Activated CD4-positive, alpha-beta T cell treated with anti-CD3 and anti-CD28 coated beads for 4 hours (primary cell): ENCODE measurements at places on chromosomes 1 and 21.

DNA sequence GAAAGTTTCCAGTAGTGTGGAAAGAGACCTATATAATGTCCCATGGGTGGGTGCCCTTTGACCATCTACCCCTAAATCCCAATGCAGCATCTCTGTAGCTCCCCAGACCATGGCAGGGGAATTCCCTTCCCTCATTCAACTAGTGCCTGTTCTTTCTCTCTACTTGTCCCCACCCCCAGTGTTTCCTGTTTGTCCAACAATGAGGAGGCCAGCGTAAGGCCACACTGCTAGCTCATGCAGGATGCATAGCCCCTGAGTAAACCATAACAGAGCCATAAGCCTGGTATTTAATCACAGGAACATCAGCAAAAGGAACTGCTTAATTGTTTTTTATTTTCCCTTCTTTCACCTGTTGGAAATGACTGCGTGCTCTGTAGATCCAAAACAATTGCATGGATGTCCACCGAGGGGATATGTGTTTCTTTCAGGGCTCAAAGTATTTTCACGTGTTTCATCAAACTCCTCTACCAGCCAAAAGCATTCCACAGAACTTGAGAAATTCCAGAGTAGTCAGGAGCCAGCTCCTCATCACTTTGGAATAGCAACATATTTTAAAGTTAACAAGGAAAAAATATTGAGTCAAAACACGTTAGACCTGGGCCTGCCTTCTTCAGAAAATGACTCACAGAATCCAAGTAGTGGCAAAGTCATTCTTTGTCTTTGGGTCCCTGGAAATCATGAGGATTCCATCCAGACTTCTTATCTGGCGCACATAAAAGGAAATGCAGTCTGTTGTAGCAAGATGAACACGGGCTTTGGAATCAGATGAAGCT is 162.5 kb upstream of the SGIP1 start:
- no peak for DNase-seq

DNA sequence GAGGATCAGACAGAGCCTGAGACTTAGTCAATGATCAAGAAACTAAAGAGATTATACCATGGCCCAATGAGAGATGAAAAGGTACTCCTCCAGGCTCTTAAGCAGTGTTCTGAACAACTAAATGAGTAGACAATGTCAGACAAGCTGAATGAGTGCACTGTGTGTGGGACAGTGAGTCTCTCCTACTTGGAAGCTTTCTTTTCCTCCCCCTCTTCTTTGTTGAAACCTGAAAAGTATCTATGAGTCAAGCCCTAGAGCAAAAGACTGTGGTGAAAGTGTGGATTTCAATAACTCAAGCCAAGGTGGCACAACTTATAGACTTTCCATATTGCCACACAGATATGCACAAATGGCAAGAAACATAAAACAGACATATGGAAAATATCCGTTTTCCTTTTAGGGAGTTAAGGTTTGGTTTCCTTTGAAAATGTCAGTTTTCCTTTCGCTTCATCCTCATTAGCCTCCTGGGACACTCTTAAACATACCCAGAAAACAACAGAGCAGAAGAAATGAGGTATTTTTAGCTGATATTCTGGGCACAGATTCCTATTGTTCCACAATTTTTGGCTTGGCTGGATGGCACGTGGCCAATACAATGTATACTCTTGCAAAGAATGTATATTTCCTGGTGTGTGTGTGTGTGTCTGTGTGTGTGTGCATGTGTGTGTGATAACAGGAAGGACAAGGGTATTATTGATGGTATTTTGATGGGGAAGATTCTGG is 96.6 kb downstream of the LMX1A start:
- no peak for DNase-seq

DNA sequence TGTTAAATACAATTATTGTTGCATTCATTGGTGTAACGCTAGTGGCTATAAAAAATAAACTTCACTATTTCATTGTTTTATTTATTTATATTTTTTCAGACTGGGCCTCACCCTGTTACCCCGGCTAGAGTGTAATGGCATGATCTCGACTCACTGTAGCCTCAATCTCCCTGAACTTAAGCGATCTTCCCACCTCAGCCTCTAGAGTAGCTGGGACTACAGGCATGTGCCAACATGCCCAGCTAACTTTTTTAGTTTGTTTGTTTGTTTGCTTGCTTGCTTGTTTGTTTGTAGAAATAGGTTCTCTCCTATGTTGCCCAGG is 387.4 kb upstream of the PTBP2 start:
- DNase-seq, result no peak

- no peak for DNase-seq
These were observed 3.5 kb downstream of the MYCL start for GRCh38 chr1:39898191-39898590.

DNA sequence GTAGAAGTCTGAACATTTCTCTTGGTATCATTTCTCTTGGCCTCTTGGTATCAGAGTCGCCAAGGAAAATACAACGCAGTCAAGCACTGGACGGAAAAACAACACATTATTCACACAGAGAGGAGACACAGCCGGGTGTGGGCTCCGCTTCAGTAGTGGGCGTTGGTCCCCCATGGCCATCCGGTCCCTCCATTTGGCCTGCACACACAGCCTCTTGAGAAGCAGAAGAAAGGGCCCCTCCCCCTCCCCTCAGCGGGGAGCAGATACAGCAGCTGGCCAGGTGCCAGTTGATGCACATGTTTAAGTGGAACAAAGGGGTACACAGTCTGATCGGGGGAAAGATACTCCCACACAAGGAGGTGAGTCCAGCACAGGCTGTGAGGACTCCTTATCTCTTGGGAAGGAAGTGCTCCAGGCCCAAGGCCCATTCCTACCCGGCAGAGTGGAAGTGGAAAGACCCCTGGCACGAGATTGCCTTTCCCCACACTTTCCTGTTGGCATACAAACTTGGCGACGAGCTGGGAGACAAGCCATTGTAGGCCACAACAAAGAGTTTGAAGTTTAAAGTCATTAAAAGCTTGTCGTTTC is 311.3 kb downstream of the FAM72C start:
- DNase-seq, result no peak

- DNase-seq, result no peak
These were observed 2.2 kb upstream of the IRF6 start for GRCh38 chr1:209808059-209808581.

DNA sequence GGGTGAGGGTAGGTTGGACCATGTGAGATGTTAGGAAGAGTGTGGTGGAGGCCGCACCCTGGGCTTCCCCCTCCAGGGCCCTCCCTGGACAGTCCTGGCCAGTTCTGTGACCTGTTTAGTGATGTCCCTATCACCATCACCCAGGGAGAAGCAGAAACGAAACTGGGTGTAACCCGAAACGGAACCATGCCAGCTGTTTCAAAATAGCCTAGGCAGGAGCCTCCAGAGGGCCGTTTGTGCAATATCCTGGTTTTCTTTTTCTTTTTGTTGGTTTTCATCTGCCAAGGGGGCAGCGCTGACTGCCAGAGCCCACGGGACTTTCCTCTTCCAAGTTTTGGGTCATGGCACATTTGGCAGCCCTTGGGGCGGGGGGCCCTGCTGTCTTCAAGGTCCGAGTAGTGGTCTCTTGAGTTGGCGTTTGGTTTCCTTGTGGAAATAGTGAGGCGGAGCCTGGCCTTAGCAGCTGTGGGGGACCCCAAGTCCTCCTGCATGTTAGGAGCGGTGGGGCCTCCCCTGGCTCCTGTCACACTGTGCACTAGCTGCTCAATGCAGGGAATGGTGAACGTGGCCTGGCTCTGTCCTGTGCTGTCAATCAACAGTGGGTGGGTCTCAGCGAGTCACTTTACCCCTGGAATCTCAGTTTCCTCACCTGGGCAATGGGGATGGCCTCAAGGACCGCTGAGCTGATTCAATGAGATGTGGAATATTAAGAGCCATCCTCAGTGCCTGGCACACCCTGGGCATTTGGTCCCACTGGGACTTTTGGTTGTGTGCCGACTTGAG is 90.7 kb downstream of the ARHGEF10L start:
- no peak for DNase-seq

GRCh38 chr1:209430107-209430506 is 153.4 kb upstream of the CAMK1G start:
- no peak for DNase-seq

DNA sequence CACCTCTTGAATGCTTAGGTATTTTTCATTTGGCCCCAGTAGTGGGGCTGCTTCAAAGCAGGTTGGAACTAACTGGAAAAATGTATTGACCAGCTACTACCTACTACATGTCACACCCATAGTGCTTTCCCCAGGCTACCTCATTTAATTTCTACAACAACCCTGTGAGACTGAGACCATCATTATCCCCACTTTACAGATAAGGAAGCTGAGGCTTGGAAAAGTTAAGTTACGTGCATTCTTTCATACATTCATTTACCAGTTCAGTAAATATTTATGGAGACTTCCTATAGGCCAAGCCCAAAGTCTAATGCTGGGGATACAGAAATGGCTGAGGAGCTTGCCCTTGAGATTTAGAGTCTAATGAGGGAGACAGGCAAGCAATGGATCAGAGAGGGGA is 14.5 kb upstream of the PADI3 start:
- DNase-seq, result no peak

GRCh38 chr1:88979054-88979748 is 13.2 kb downstream of the KYAT3 start:
- no peak for DNase-seq

DNA sequence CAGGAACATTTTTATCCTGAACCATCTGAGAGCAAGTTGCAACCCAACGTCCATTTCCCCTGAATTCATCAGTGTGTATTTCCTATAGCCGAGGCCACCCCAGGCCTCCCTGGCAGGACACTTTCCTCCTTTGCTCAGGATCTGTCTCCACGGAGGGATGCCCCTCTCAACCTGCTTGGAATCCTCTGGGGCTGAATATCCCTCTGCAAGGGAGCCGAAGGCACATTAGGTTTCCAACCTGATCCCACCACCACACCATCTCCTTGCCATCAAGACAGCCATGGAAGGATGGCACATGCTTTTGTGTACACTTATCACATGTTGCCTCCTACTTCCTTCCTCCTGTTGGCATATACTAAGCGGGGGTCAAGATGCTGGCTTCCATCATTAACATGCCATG is 74.8 kb upstream of the EDN2 start:
- DNase-seq, result no peak

GRCh38 chr1:208074353-208074752 is 163.4 kb upstream of the CD34 start:
- no peak for DNase-seq

- DNase-seq, result no peak
These were observed 53.9 kb upstream of the SAMD13 start for GRCh38 chr1:84247425-84248220.

DNA sequence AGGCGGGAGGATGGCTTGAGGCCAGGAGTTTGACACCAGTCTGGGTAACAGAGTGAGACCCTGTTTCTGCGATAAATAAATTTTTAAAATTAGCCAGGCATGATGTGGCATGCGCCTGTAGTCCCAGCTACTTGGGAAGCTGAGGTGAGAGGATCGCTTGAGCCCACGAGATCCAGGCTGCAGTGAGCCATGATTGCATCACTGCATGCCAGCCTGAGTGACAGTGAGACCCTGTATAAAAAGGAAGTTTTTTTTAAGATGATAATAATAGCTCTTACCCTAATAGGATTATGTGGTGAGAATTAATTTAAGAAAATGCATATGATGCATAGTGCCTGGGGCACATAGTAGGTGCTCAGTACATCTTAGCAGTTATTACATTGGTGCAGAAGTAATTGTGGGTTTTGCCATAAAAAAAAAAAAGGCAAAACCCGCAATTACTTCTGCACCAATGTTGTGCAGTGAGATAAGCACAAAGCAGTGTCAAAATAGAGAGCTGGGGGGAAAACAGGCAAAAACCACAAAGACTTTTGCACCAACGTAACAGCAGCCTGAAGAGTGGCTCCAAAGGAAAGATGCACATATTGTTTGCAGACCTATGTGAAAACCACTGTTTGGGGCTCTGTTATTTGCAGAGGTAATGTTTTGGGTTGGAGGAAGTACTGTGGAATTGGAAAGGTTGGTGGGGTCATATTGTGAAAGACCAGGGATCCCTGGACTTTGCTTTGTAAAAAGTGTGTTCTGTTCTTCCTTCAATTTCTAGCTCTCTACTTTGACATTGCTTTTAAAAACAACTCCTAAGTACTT is 72.4 kb downstream of the PLXNA2 start:
- no peak for DNase-seq

- peak; percentile 67 for DNase-seq
These were observed 300.0 kb downstream of the RRAGC start for GRCh38 chr1:38559446-38560165.

- DNase-seq, result no peak
These were observed 47.8 kb downstream of the COL18A1 start for GRCh38 chr21:45452696-45453307.

- no peak for DNase-seq
These were observed 115.6 kb upstream of the KIF26B start for GRCh38 chr1:245039196-245039595.

DNA sequence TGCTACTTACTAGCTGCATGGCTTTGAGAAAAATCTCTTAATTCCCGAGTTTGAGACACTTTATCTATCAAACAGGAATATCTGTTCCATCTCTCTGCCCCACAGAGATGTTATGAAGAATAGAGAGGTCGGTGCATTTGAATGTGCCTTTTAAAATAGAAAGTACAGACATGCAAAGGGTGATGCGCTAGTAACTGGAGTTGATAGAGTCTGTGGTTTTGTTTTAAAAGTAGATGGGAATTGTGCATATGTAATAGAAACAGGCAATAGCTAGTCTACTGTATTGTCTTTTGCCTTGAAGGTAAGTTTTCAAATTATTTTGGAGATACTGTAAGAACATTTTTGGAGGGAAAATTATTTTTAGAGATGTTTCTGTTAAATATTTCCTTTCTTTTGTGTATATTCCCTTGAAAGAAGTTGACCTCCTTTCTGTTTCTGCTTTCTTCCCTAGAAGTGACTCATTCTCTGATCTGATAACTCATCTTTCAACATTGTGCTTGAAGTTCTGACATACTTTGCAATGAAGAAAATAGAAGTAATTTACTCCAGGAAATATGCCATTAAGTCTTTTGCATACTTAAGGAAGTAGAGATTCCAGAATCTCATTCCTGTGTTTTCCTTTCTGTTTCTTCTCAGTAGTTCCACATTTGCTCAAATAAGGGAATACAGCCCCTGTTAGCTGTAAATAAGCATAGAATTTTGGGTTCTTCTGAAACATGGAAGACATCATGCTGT is 151.6 kb downstream of the SDCCAG8 start:
- DNase-seq, result no peak

GRCh38 chr1:248621770-248622169 is 13.1 kb downstream of the OR2T11 start:
- DNase-seq, result no peak

- no peak for DNase-seq
These were observed 18.4 kb downstream of the SLAMF6 start for GRCh38 chr1:160504651-160505050.

DNA sequence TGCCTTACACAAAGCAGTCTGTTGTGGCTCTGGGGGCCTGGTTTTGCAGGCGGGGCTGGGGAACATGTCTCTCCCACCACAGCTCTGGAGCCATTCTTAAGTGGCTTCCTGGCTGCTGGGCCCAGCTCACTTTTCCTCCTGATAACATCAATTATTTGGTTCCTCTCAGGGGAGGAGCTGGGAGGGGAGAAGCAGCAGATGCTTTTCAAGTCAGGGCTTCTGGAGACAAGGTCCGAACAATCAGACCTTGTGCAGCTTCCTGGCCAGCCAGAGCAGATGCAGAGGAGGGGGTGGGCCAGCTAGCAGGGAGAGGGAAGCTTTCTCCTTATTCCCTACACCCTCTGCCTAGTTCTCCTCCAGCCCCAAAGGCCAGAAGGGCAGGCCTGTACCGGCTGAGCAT is 3.7 kb upstream of the PAQR6 start:
- no peak for DNase-seq

GRCh38 chr1:149917571-149918144 is at the start of gene SV2A:
Gene SV2A (minus strand): TSS chr1:149917844. CDS start chr1:149913840, 4,004 bp downstream.
- DNase-seq, result peak; percentile 44
